IMR-90 (cell line): ENCODE measurements at places on chromosomes 1 and 21.
A peak's percentile ranks its signal among the peaks of the same experiment; 100 is the strongest.

DNA sequence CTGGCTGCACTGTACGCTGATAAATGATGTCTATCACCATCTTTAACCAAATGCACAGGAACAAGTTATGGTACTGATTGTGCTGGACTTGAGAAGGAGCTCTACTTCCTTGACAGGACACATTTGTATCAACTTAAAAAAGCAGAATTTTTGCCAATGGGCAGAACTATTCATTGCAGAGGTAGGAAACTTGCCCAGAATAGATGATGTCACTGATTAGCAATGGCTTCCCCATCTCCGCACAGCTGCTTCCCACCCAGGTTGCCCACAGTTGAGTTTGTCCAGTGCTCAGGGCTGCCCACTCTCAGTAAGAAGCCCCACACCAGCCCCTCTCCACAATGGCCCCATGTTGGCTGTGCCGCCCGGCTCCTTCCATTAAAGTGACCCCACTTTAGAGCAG lies 33.4 kb downstream of the CAPN2 start:
- DNase-seq: peak; percentile 66

GRCh38 chr1:38964140-38964548 lies 22.5 kb upstream of the RHBDL2 start:
- DNase-seq: no peak

- peak; percentile 19 for DNase-seq
These were observed 132.2 kb downstream of the TLR5 start for GRCh38 chr1:223010582-223011504.

- DNase-seq: no peak
These were observed 2.6 kb downstream of the NIBAN1 start for GRCh38 chr1:184971522-184972265.

DNA sequence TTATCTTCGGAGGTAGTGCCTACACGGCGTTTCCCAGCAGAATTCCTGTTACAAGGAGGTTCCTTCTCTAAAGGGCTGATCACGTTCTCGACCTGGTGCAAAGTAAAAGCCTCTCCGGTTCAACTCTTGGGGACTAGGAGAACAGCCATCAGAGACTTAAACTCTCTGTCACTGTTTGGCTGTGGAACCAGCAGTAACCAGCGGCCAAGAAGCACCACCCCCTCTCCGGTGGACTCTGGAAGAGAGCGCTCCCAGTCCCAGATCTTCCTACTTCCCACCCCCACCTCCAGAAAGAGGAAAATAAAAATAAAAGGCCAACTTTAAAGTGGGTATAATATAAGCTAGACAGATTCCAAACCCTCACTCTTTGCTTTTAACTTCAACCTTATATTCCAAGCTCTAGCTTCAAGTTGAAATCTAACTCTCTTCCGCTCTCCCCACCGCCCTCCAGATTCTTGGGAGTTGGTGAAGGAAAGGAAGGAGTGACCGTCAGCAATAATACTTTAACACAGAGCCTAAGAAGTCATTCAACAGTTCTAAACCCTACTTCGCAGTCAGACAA lies 2.9 kb downstream of the BRINP3 start:
- DNase-seq: peak; percentile 3

DNA sequence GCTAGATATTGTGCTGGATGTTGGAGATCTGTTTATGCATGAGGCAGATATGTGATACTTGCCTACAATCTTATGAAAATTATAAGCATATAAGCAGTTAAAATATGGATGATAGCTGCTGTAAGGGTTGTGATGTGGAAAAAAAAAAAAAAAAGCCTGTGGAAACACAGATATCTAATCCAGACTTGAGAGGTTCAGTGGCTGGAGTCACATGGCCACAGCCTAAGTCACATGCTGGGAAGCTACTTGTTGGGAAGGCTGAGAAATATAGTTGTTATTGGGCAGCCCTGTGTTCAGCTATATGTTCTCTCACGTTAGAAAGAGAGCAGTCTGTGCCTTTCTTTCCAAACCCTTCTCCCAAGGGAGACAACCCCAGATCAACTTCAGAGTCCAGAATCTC lies 15.1 kb downstream of the RAVER2 start:
- no peak for DNase-seq

- DNase-seq: peak; percentile 44
These were observed 537.5 kb downstream of the LTN1 start for GRCh38 chr21:28455253-28455600.

DNA sequence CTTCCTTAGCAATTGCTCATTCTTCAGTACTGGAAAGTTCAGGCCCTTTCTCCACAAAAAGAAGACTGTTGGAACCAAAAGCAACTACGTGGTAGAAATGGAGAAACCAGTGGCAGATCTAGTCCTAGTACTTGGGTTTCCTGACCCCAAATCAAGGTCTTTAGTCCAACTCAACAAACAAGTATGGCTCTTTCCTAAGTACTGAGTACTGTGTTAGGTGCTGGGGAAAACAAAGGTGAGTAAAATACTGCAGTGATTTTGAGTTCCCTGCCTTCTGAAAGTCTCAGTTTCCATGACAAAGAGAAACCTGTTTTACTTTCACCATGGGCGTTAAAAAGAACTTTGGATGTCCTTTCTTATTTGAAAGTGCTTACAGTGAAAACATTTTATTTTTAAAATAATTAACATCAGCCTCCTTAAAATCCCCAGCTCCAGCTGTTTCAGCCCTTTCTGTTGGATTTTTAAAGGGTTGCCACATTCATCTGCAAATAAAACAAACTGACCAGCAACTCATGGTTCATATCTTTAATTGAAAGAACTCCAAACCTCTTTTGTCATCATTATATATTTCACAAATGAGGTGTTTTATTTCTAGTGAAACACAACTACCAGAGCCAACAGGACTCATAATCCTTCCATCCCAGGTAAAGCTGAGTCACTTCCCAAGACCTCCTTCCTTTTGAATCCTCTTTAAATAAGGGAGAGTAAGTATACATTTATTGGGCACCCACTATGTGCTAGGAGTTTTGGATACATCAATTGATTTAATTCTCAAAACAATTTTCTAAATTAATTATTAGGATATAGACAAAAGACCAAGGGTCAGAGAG lies 35.4 kb downstream of the PLPP3 start:
- DNase-seq: no peak

DNA sequence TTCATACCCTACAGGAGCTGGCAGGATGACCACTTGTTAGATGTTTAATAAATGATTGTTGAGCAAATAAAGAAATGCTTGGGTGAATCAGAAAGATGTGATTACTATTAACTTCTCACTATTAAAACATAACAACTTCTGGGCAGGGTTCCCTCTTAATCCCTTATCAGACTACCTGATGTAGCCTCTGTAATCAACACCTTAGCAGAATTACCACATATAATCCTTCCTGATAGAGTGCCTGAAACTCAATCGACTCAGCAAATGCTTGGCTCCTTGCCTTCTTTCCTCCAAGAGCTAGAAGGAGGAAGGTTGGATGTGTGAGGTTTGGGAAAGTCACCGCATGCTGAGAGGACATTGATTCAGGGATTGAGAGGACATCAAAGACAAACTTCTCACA lies 34.8 kb upstream of the DSCAM start:
- no peak for DNase-seq

- DNase-seq: no peak
These were observed 22.1 kb upstream of the MX1 start for GRCh38 chr21:41403966-41404365.

GRCh38 chr1:229323201-229323600 lies 19.6 kb downstream of the CCSAP start:
- peak; percentile 44 for DNase-seq

- DNase-seq: no peak
These were observed 4.2 kb upstream of the DNAJC28 start for GRCh38 chr21:33495743-33496142.

DNA sequence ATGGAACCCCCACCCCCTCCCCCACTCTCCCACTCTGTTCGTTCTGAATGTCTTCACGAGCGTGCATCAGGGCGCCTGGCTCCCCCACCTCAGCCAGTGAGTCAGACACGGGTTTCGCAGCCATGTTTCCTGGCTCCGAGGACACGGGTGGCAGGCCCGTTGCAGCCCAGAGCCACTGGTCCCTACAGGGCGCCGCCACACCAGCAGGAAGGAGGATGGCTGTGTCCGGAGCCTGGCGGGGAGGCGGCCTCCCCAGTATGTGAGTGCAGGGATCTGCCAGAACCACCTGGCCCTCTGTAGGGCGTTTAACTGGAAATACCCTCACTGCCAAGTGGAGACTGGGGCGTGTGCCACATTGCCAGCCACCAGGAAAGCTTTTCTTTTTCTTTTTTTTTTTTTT lies 18.5 kb downstream of the CSTB start:
- DNase-seq: no peak

DNA sequence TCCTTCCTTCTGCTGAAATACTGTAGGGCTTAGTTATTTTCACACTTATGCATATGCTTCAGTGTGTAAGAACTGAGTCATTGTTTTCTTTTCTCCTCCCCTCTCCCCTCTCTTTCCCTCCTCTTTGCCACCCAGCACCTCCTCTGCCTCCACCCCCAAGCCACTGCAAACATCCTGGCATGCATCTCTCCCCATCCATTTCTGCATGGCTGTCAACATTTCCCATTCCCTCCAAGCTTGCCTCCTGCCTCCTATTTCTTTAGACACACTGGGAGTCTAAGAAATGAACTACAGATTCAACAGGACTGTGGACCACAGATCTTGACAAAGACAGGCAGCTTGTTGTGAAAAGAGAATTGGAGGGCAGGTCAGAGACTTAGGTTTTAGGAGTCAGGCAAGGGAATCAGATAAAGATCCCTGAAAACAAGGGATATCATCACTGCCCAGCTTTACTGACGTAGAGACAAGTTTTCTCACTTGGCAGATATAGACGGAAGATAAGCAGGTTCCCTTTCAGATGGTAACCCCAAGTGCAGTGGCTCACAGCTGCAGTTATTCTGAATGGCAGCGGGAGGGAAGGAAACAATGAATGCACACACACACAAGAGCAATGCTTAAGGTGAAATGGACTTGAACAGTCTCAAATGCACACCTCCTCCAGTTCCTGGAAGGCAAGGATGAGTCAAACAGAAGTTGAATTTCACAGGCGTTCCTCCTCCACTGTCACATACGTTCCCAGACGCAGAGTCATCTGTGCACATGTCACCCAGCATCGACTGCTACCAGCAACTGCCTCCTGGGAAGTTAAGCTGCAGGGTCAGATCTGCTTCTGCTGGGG lies 56.1 kb downstream of the HIVEP3 start:
- peak; percentile 91 for DNase-seq

DNA sequence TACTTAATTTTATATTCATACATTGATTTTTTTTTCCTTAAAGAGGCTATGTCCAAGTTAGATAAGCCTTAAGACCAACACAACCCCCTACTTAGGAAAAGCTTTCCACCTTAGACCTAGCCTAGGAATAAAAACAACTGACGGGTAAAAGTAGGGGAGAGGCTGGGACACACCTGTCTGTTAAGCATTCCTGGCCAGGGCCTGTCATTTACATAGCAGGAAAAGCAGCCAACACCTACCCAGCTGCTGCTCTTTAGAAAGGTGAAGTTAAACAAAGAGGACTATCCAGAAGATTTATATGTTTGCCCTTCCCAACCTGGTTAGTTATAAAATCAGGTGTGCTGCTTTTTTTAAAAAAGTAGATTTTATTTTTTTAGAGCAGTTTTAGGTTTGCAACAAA lies 29.1 kb upstream of the SAMD13 start:
- DNase-seq: no peak
